ENCODE measurements at places on chromosomes 5 and 9.
A peak's percentile ranks its signal among the peaks of the same experiment; 100 is the strongest.

- DNase-seq, result no peak
These were observed 617.6 kb downstream of the KIF4B start for GRCh38 chr5:155631116-155631515.

DNA sequence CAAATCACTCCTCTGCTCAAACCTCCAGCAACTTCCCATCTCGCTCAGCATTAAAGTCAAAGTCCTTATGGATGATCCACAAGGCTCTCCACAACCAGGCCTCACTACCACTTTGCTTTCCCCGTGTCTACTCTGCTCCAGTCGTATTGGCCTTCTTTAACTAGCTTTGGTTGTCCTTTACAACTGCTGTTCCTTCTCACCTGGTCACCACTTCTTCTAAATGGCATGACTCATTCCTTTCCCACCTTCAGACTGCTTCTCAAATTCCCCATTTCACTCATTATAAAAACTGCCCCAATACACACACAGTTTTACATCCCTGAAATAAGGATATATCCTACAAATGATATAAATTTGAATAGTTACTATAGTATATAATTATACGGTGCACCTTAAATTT lies 30.4 kb downstream of the CERT1 start:
- no peak for DNase-seq

DNA sequence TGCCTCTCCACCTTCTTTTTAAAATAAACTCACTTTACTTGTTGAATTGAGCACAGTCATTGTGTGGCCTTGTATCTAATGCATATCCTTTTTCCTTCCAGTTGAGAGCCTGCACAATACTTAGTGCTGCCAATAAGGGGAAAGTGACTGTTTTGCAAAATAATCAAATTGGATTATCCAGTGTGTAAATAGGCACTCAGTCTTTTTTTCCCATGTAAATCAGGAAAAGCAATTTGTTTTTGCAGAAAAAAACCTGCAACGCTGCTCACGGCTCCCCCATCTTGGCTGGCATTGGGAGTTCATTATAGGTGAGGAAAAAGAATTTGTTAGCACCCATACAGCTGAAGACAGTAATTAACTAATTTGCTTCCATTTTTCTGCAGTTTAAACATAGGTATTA lies 299.9 kb downstream of the CSNK1G3 start:
- DNase-seq, result no peak

GRCh38 chr5:178399701-178400095 lies 167.1 kb upstream of the PHYKPL start:
- no peak for DNase-seq

GRCh38 chr5:9198394-9198793 lies 347.5 kb downstream of the SEMA5A start:
- DNase-seq, result no peak

DNA sequence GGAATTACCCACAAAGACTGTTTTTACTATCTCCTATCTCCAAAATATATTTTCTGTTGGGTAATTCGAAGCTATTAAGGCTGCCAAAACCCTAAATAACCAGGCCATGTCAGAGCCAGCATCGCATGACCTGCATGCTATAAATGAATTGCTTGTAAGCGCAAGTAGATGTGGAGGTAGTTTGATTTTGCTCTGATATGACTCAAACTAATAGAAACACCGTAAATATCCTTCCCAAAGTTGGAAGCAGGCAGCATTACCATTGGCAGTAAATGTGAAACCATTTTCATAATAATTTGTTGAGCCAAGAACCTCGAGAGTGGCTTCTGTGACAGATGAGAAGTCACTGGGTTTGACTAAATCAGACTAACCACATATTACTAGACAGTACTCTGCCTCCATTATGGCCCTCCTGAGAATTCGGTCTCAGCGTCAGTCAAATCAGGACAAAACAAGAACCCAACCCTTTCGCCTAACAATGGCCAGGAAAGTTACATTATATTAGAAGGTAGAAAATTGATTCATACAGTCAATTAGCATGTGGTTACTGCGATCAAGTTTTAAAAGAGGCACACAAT lies 289.8 kb downstream of the SPOCK1 start:
- DNase-seq, result no peak

- DNase-seq, result peak; percentile 71
These were observed 11.1 kb downstream of the REXO4 start for GRCh38 chr9:133406480-133407307.

Data from T follicular helper cell (primary cell).